HepG2 (cell line): ENCODE measurements at places on chromosomes 6 and 20.
A peak's percentile ranks its signal among the peaks of the same experiment; 100 is the strongest.

DNA sequence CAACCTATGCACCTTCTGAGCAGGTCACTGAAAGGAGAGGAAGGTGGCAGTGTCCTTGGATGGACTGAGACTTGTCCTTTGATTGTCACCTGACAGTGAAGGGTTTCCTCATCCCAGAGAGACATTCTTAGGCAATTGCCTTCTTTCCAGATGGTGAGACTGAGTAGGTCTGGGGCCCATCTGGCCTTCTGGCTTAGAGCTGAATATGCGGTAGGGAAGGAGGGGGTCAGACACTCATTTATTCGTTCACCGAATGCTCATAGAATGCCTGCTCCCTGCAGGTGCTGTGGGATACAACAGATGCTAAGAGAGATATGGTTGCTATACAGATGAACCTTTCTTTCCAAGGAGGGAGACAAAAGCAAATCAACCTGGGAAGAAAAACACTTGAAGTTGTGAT is 76.8 kb downstream of the BMP6 start:
- H3K36me3 ChIP-seq, result no peaks in the 10 kb centered on the region
- H3K27ac ChIP-seq, result no peak overlapping the region
- H3K4me1 ChIP-seq, result no peaks in the 10 kb centered on the region
- no peak overlapping the region for H3K4me3 ChIP-seq
- H3K27me3 ChIP-seq, result no peaks in the 10 kb centered on the region; the same call in 1 of the 2 replicates

GRCh38 chr20:50049442-50050026 is 63.4 kb downstream of the UBE2V1 start:
- no peak for DNase-seq
- no peaks in the 10 kb centered on the region for H3K36me3 ChIP-seq
- H3K27ac ChIP-seq, result no peak overlapping the region
- peaks cover 30% of the 10 kb centered on the region for H3K27me3 ChIP-seq

GRCh38 chr20:17750722-17751045 is 50.9 kb downstream of the BANF2 start:
- DNase-seq, result no peak
- no peaks in the 10 kb centered on the region for H3K36me3 ChIP-seq
- peaks cover 3% of the 10 kb centered on the region; the same call in 1 of the 2 replicates for H3K27me3 ChIP-seq
- peaks cover 54% of the 10 kb centered on the region for H3K4me1 ChIP-seq
- H3K4me3 ChIP-seq, result peak overlapping the region; percentile 31

GRCh38 chr6:7314414-7314813 is 1.4 kb upstream of the SSR1 start:
- H3K27me3 ChIP-seq, result no peaks in the 10 kb centered on the region
- no peak for DNase-seq
- H3K4me1 ChIP-seq, result peaks cover 61% of the 10 kb centered on the region
- H3K36me3 ChIP-seq, result no peaks in the 10 kb centered on the region; the same call in 1 of the 2 replicates

DNA sequence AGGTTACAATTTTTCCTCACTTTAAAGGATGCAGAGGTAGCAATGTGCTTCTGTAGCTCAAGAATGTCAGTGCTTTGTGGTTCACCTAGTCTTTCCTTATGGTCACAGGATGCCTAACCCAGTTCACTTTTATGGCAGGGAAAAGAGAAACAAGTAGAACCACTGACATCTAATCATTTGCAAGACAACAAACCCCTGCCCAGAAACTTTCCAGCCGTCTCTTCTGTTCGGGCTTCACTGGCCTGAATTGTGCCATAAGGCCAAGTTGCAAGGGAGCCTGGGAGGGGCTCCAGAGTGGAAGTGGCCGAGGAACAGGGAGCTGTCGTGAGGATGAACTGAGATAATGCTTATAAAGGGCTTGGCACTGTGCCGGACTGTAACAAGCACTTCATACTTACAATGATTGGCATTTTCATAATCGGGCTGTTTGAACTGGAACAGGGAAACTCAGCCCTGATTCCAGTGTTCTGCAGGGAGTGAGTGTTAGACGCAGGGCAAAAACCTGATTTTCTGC is 212.6 kb downstream of the BCAS1 start:
- no peak for DNase-seq
- no peak overlapping the region for H3K27ac ChIP-seq
- H3K4me3 ChIP-seq, result no peak overlapping the region
- H3K36me3 ChIP-seq, result no peaks in the 10 kb centered on the region
- H3K4me1 ChIP-seq, result peaks cover 54% of the 10 kb centered on the region

DNA sequence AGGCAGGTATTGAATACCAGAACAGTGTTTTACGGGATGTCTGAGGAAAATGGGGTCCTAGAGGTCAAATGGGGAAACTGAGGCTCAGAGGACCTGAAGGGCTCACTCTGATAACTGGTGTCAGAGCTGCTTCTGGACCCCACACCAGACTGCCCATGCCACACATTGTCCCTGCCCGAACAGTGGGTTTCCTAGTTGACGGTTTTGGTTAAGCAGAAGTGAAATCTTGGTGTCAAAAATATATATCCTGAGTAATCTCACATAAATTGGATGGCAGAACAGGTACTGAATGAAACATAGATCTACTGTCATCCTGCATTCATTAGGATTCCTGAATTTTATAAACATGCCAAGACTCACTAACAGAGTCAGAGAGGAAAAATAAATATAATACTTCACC is 16.3 kb downstream of the NOX3 start:
- no peak overlapping the region for H3K27ac ChIP-seq
- H3K27me3 ChIP-seq, result no peaks in the 10 kb centered on the region
- DNase-seq, result no peak
- H3K4me3 ChIP-seq, result no peak overlapping the region
- no peaks in the 10 kb centered on the region for H3K36me3 ChIP-seq

- H3K27me3 ChIP-seq, result peaks cover 72% of the 10 kb centered on the region
- H3K4me3 ChIP-seq, result no peak overlapping the region
- H3K27ac ChIP-seq, result no peak overlapping the region
- DNase-seq, result no peak
- H3K36me3 ChIP-seq, result no peaks in the 10 kb centered on the region
These were observed 29.1 kb downstream of the VSTM2L start for GRCh38 chr20:37932074-37932473.

GRCh38 chr6:114087496-114087895 is 116.5 kb upstream of the HDAC2 start:
- H3K4me3 ChIP-seq, result no peak overlapping the region
- no peaks in the 10 kb centered on the region for H3K4me1 ChIP-seq
- no peaks in the 10 kb centered on the region for H3K36me3 ChIP-seq
- DNase-seq, result no peak
- H3K27ac ChIP-seq, result no peak overlapping the region

DNA sequence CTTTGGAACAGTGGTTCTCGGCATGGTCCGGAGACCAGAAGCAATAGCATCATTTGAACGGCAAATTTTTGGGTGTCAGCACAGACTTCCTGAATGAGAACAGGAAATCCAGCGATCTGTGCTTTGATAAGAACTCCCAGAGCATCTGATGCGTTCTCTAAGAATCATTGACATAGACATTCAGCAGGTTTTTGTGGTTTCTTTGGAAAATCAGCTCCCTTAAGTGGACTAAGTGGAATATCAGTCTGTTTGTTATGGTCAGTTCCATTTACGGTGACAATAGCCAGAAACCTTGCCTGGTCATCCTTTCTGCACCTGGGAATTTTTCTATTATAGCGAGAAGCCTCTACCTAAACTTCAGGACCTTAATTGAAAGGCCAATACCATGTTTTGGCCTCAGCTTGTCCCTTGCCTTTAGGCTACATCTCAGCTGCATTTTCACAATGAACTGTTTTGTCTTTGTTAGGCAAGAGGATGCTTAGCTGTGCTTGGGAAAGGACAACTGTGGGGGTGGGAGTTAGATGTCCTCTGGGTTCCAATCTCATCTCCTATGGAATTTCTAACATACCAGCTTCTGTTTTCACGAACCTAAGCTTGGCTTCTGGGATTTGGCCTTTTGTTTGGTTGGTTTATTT is 299.7 kb downstream of the CDKAL1 start:
- H3K4me1 ChIP-seq, result no peaks in the 10 kb centered on the region
- no peak overlapping the region for H3K4me3 ChIP-seq
- DNase-seq, result no peak
- no peaks in the 10 kb centered on the region for H3K36me3 ChIP-seq
- H3K27ac ChIP-seq, result no peak overlapping the region

GRCh38 chr6:88517737-88518136 is 351.6 kb upstream of the CNR1 start:
- H3K36me3 ChIP-seq, result no peaks in the 10 kb centered on the region
- H3K27ac ChIP-seq, result no peak overlapping the region
- no peak for DNase-seq
- H3K4me1 ChIP-seq, result no peaks in the 10 kb centered on the region

- H3K4me3 ChIP-seq, result peak within 1 kb of the TSS; percentile 81
- no peaks in the 10 kb centered on the region for H3K27me3 ChIP-seq
- no peak within 1 kb of the TSS for H3K27ac ChIP-seq
- peaks cover 26% of the 10 kb centered on the region for H3K4me1 ChIP-seq
- peaks cover 1% of the 10 kb centered on the region; the same call in 1 of the 2 replicates for H3K36me3 ChIP-seq
These were observed at the start of gene DEF6 for GRCh38 chr6:35297601-35298481. Gene DEF6, plus strand, starts transcription at chr6:35297818. Its CDS starts 39 bp downstream, at chr6:35297857.

GRCh38 chr6:33857932-33858475 is 54.2 kb upstream of the MLN start:
- no peak overlapping the region for H3K27ac ChIP-seq
- H3K27me3 ChIP-seq, result peaks cover 58% of the 10 kb centered on the region; the same call in 2 of the 3 replicates
- H3K36me3 ChIP-seq, result no peaks in the 10 kb centered on the region
- DNase-seq, result no peak
- no peak overlapping the region for H3K4me3 ChIP-seq

- DNase-seq, result no peak
- no peak overlapping the region for H3K27ac ChIP-seq
- no peak overlapping the region for H3K4me3 ChIP-seq
- H3K4me1 ChIP-seq, result no peaks in the 10 kb centered on the region
These were observed 225.9 kb downstream of the NKAIN2 start for GRCh38 chr6:124029567-124029966.

DNA sequence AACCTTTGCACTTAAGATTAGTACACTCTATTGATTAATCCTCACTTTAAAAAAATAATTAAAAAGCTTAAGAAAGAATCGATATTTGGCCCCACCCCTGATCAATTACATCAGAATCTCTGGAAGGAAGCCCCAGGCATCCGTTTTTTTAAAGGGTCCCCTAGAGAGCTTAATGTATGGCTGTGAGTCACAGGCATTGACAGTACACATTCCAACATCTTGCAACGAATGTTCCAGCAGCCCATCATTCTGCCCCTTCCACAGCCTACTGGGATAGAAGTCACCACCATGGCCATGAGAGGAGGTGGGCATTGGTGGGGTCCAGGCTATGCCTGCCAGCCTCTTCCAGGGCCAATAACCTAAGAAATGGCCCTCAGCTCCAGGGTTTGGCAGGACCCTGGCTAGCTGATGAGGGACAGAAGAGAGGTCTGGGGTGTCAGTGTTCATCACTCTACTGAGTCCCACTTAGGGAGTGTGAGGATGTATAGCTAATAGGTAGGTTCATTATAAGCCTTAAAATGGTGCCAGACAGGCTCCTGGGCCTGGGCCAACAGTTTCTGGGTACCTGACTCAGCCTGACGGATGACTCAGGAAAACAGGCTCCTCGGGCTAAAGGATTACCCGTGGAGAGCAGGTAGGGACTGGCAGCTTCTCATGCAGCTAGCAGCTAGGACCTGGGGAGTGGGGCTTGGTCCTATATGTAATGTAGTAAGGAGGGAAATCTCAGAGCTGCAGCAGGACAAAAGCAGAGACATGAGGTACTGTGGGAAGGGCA is 40.4 kb downstream of the MDGA1 start:
- no peak overlapping the region for H3K27ac ChIP-seq
- H3K4me1 ChIP-seq, result 0 out of 2 replicates have a peak, but pooled peaks cover 6% of the 10 kb centered on the region
- DNase-seq, result no peak
- H3K36me3 ChIP-seq, result no peaks in the 10 kb centered on the region

DNA sequence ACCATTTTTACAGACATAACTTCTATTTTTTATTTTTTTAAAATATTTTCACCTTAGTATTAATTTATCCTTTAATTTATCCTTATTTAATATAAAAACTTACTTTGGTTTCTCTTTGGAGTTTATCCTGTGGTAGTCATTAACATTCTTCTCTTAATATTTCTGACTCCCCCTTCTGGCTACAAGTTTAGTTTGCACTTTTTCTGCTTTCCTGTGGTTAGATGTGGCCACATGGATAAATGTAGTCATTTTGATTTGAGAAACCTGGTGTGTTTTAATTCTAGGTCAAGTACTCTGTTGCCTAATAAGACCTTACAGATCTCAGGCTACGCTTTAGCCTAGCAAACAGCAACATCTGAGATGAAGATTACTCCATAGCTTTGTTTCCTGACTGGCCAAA is 1187.5 kb downstream of the HACE1 start:
- no peaks in the 10 kb centered on the region for H3K36me3 ChIP-seq
- no peak for DNase-seq
- no peak overlapping the region for H3K27ac ChIP-seq
- H3K4me1 ChIP-seq, result no peaks in the 10 kb centered on the region
- no peaks in the 10 kb centered on the region for H3K27me3 ChIP-seq

GRCh38 chr6:127199470-127199869 is 67.2 kb upstream of the RNF146 start:
- H3K36me3 ChIP-seq, result no peaks in the 10 kb centered on the region
- no peak overlapping the region for H3K4me3 ChIP-seq
- H3K27ac ChIP-seq, result no peak overlapping the region
- no peaks in the 10 kb centered on the region for H3K27me3 ChIP-seq
- no peak for DNase-seq
- H3K4me1 ChIP-seq, result no peaks in the 10 kb centered on the region
